ENCODE measurements at places on chromosomes 6 and 20. TPM values are rescaled to one million over a fixed set of nuclear protein-coding genes. Genes with fewer than 3 reads are reported as not detected.

- no peak for DNase-seq
Observed at GRCh38 chr20:5215672-5216304, 89.0 kb downstream of the CDS2 start.

DNA sequence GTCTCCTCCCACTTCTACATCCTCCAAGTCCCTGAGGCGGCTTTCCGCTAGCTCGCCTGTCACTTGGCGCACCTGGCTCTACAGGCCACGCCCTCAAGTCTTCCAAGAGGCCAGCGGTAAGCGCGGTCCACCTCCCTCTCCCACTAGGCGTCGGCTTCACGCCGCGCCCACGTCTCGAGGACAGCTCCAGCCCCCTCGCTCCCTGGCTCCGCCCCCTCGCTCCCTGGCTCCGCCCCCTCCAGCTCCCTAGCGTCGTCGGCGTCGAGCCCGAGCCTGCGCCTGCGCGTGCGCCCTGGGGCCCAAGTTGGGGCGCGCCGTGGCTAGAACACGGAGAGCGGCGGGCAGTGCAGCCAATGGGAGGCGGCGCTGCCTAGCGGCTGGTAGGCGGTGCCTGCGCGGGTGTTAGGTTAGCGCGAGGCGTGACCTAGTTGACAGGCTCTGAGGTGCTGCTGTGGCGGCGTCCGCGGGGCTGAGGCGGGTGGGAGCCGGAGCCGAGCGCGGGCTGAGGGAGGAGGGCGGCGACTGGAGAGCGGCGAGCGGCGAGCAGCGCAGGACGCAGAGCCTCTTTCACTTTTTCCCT lies at the start of gene MACROD2:
Gene MACROD2, plus strand, starts transcription at position 431 of the 580 bp plus-strand sequence.
- DNase-seq, result peak; percentile 57

DNA sequence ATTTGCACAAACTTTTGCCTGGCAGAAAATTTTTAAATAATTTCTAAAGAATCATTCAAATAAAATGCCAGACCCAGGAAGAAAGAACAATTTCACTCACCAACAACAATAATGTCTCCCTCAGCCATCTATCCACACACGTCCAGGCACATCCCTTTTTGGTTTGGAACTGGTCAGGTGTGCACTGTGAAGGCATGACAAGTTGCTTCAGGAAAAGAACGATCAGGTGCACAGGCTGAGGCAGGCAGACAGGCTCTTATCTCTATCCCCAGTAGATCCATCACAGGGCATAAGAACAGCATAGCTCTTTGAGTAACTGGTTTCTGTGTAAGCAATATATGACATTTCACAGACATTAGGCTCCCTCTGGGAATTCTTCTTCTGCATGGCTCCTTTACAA lies 18.1 kb upstream of the NXT1 start:
- no peak for DNase-seq

GRCh38 chr6:40551966-40552505 lies 35.1 kb downstream of the LRFN2 start:
- DNase-seq, result no peak

- DNase-seq, result no peak
Observed at GRCh38 chr6:2030682-2031244, 214.6 kb downstream of the GMDS start.

DNA sequence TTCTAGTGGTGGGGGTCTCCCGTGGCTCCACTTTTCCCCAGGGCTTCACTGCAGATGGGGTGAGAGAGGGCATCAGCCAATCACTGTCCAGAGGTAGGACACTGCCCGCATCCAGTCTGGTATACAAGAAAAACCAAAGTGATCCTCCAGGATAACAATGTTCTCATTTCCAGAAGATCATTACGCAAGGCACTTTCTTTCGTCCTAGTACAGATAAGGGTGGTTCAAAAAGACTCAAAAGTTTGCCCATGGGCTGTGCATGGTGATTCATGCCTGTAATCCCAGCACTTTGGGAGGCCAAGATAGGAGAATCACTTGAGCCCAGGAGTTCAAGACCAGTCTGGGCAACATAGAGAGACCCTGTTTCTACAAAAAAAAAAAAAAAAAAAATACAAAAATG lies 16.4 kb downstream of the GMDS start:
- DNase-seq, result no peak

Gene PDE10A
- not detected for total RNA-seq

GRCh38 chr6:43634702-43635303 lies 837 bp upstream of the MAD2L1BP start:
- DNase-seq, result no peak

DNA sequence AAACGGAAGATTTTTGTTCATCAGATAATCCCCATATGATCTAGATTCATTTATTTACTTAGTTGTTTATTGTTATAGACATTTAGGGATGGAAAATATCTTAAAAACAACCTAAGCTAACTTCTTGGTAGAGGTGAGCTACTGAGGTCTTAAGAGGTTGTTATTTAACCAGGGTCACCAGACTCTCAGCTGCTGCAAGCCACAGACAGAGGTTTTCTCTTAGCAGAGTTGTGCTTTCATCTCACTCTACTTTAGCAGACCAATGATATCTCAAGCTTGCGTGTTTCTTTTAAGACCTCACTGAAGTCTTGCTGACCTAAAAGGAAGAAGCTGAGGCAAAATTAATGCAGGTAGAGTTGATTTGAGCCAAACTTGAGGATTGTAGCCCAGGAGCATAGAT lies 43.6 kb downstream of the NCOA7 start:
- DNase-seq, result no peak

- DNase-seq, result peak; percentile 2
Observed at GRCh38 chr20:35006009-35006408, 50.3 kb downstream of the MYH7B start.

GRCh38 chr6:140636908-140637402 lies 1262.5 kb upstream of the CITED2 start:
- DNase-seq, result no peak

- DNase-seq, result no peak
Observed at GRCh38 chr6:96236471-96236870, 220.7 kb downstream of the FUT9 start.

Gene MACROD2
- total RNA-seq, result not detected

GRCh38 chr20:2387180-2387577 lies 6.5 kb downstream of the TGM6 start:
- DNase-seq, result peak; percentile 82

- DNase-seq, result no peak
Observed at GRCh38 chr6:166563805-166564204, 22.7 kb downstream of the RAMACL start.

Gene CDK5RAP1
- 31.3 TPM for total RNA-seq

DNA sequence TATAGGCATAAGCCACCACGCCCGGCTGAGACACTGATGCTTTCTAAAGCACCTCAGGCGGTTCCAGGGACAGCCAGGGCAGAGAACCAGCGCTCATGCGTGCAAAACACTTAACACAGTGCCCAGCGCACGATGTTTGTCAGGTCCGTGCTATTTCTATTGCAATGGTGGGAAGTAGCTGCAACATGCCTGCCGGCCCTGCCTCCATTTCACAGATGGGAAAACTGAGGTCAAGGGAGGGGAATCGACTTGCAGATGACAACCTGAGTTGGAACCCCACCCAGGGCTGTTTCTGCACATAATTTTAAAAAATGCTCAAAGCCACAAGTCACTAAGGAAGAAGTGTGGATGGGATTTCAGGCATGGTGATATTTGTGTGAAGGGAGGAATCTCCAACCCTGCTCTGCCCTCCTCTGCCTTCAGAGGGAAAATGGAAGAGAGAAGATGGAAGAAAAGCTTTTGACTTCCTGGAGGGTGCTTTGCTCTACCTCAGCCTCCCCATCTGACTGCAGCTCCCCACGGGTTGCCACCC lies 39.9 kb downstream of the KIAA1755 start:
- DNase-seq, result no peak

- DNase-seq, result no peak
Observed at GRCh38 chr20:50251992-50252511, 61.4 kb downstream of the CEBPB start.

Gene EPB41L1
- 1.5 TPM for total RNA-seq

- no peak for DNase-seq
Observed at GRCh38 chr6:56746767-56747504, 104.2 kb upstream of the DST start.

DNA sequence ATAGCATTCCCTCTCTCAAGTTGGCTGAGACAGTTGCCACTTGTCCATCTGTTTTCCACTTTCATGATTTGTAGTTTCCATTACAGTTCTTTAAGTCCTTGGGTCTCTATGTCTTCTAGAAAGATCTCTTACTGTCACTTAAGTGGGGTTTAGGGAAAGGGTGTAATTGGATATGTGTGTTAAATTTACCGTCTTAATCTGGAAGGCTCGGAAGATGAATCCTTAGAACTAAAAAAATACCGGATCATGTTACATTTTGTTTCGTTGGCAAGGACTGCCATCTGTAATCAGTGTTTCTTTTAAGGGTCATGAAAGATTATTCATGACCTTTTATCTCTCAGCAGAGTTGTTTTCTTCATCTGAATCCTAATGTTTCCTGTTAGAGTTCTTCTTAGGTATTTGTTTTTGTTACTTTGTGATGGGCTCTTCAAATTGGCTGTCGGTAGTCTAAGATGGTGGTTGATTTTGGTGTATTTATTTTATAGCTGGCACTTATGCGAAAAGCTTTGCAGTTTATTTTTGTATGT lies 21.8 kb upstream of the BTBD3 start:
- no peak for DNase-seq

Gene APOM
- total RNA-seq, result 3.4 TPM

Gene TFAP2A
- total RNA-seq, result 0.26 TPM

Gene NMBR
- not detected for total RNA-seq

Gene CD109
- 13.2 TPM for total RNA-seq

- peak; percentile 81 for DNase-seq
Observed at GRCh38 chr6:107730106-107730505, 94.0 kb downstream of the SCML4 start.

Gene OOEP
- total RNA-seq, result 0.55 TPM

- DNase-seq, result no peak
Observed at GRCh38 chr6:149962461-149963211, 1.1 kb upstream of the ULBP1 start.

- no peak for DNase-seq
Observed at GRCh38 chr6:170244721-170245474, 46.0 kb downstream of the DLL1 start.

Gene GFRA4
- not detected for total RNA-seq

DNA sequence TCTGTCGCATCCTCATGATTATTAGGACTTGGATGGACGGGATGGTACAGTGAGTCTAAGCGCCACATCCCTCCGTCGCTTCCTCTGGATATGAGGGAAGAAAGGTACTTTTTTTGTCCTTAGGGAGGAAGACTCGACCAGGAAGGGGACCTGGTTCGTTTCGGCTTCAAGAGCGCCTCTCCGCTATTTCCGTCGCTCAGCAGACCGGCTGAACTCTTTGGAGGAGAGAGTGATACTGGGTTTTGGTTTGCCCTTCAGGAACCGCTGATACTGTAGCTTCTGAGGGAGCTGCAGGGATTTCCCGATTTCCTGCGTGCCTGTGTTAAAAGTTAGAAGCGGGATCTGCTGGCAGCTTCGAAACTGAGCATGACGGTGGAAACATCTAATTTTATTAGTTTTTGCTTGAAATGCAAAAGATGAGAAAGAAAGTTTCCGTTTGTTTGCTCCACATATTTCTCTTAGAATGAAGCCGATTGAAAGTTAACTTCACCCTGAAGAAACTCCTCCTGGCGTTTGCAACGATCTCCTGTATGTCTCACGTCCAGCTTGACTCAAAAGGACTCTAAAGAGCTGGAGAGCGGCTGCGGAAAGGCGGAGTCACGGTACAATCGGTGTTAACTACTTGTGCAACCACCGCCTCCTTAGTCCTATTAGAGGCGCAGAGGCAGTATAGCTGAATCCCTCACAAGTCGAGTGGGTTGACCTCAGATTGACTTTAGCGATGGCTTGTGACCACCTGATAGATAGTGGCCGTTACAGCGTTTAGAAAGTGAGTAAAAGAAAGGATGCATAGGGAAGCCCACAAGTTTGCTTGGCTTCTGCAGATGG lies 129.4 kb downstream of the TRIM27 start:
- peak; percentile 49 for DNase-seq

Gene LTB
- 44.9 TPM for total RNA-seq

GRCh38 chr6:3456395-3456897 lies 404 bp downstream of the SLC22A23 start:
- DNase-seq, result peak; percentile 34

DNA sequence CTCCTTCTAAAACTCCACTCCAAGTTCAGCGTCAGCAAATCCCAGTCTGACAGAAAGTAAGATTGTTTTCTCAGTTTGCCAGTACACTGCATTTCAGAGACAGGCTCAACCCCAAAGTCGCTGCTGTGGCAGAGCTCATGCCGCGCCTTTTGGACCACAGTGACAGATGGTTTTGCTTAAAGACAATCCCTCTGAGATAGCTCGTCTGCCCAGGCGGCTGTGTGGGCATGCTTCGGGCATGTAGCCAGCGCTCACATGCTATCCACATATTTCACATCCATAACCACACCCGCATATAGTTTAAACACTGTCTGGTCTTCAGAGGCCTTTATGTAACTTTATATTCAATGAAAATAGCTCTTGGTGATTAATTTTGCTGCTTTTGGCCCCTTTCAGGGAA lies 14.7 kb upstream of the PXDC1 start:
- no peak for DNase-seq

DNA sequence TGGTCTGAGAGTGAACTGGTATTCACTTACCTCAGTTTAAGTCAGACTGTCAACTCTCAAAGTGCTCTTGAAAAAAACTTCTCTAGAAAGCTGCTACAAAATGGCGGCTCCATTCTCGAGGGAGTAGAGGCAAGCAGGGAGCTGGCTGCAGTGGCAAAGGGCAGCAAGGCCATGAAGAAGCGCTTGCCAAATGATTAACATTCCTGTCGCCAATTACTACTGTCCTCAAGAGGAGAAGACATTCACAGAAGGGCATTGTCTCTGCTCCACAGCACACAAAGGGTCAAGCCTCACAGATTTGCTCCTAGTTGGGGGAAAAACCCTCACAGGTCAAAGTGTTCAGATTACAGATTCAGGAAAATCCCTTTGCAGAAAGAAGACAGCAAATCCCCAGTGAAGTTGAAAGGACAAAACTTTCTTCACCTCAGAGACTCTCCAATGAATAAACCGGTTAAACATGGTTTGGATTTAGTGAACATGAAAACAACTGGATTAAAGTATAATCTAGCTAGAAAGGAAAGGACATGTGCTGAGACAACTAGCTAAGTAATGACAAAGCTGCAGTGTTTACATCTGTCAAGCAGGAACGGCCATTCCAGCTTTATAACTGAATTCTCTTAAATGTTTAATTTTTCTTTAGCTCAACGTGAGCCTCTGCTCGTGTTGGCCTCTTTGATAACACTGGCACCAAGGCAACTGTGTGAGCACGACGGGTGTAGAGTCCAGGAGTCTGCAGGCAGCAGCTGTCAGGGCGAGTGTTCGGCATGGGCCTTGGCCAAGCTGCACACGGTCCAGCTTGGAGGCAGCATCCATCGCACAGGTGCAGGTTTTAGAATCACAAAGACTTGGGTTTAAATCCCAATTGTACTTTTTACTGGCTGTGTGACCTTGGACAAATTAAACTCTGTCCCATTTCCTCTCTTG lies 37.6 kb downstream of the NR2E1 start:
- no peak for DNase-seq

DNA sequence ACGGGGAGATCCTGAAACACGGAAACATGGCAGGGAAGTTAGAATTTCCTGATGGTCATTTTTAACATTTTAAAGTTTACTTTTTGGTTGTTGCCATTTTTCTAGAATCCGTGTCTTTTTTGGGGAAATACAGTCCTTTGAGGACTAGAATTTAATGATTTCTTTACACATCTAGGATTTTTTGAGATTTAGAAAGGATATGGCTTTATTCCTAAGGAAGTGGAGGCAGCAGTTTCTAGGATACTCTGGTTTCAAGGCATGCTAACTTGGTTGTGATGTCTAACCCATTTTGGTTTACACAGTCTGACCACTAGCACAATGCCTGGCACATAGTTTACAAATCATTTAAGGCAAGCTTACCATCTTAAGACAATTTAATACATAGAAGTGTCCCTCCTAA lies 1.1 kb upstream of the ZBTB2 start:
- no peak for DNase-seq

GRCh38 chr6:126716032-126716431 lies 376.1 kb downstream of the CENPW start:
- no peak for DNase-seq
